Right renal pelvis (tissue), 4 donors: ENCODE measurements at places on chromosomes 5 and 9. TPM values are rescaled to one million over a fixed set of nuclear protein-coding genes. Genes with fewer than 3 reads are reported as not detected.

- no peak for DNase-seq
These were observed 74.4 kb upstream of the EQTN start for GRCh38 chr9:27371382-27371781.

The GADD45G gene
- polyA plus RNA-seq, result 3.7 TPM

The OLFM1 gene
- polyA plus RNA-seq, result 4.2 TPM

DNA sequence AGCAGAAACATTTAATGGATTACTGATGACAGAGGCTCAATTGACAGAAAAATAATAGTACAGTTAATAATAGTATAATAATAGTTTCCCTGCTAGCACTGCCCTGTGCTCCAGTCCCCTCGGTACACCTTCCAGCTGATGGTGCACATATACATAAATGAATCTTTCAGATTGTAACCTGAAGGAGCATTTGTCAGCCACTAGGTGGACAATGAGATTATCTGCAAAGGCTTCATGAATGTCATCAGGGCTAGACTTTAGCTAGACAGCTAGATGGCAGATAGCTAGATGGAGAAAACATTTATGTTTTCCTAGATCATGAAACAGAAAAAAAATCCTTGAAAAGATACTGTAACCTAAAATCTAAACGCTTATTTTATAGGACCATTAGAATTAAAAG, 304.4 kb upstream of the SMC2 start:
- no peak for DNase-seq

The FGF1 gene
- 25.0 TPM for polyA plus RNA-seq

- DNase-seq, result no peak
These were observed 15.0 kb downstream of the C9orf72 start for GRCh38 chr9:27558307-27558706.

GRCh38 chr5:144531188-144531587, 360.5 kb downstream of the KCTD16 start:
- no peak for DNase-seq

DNA sequence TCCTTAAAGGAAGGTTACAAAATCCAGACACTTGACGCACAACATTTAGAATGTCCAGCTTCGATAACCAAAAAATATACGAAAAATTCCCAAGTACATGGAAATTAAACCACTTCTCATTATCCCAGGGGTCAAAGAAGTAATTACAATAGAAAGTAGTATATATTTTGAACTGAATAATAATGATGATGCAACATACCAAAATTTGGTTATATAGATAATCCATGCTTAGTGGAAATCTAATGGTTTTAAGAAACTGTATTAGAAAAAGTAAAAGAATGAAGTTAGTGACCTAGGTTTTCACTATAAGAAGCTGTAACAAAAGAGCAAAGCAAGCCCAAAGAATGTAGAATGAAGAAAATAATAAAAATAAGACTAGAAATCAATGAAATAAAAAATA, 204.0 kb upstream of the PUM3 start:
- no peak for DNase-seq

The OR1Q1 gene
- not detected for polyA plus RNA-seq

The FAM169A gene
- polyA plus RNA-seq, result 20.0 TPM

GRCh38 chr5:148998174-148998797, 64.6 kb downstream of the SH3TC2 start:
- DNase-seq, result peak; percentile 23

GRCh38 chr9:25681266-25681665, 3.0 kb upstream of the TUSC1 start:
- no peak for DNase-seq

- no peak for DNase-seq
These were observed 54.2 kb downstream of the ZSWIM6 start for GRCh38 chr5:61386045-61386800.

The GLRA1 gene
- not detected for polyA plus RNA-seq

The PCDHGA5 gene
- 2.2 TPM for polyA plus RNA-seq

GRCh38 chr9:36499174-36499890, 73.4 kb upstream of the MELK start:
- DNase-seq, result peak; percentile 42

GRCh38 chr9:133759946-133760345, 21.8 kb upstream of the SARDH start:
- no peak for DNase-seq

GRCh38 chr9:72263572-72263971, 101.4 kb downstream of the ZFAND5 start:
- DNase-seq, result no peak

GRCh38 chr5:134070725-134071613, 43.5 kb upstream of the TCF7 start:
- no peak for DNase-seq

The MYMK gene
- polyA plus RNA-seq, result not detected
